Memory B cell (primary cell): ENCODE measurements at places on chromosomes 1 and 21.

- H3K27ac ChIP-seq = no peak overlapping the region
- peaks cover 9% of the 10 kb centered on the region for H3K27me3 ChIP-seq
- no peak overlapping the region for H3K4me3 ChIP-seq
- H3K4me1 ChIP-seq = peaks cover 6% of the 10 kb centered on the region
These were observed 9.8 kb downstream of the CACNA1E start for GRCh38 chr1:181493166-181493565.

GRCh38 chr1:81155131-81155530 is 645.6 kb upstream of the ADGRL2 start:
- H3K27ac ChIP-seq = no peak overlapping the region
- H3K4me1 ChIP-seq = no peaks in the 10 kb centered on the region
- no peaks in the 10 kb centered on the region for H3K27me3 ChIP-seq
- no peak overlapping the region for H3K4me3 ChIP-seq
- H3K36me3 ChIP-seq = no peaks in the 10 kb centered on the region
- DNase-seq = no peak

- H3K27me3 ChIP-seq = peaks cover 1% of the 10 kb centered on the region
- H3K27ac ChIP-seq = peak overlapping the region; percentile 54
- H3K4me1 ChIP-seq = peaks cover 15% of the 10 kb centered on the region
- peak overlapping the region; percentile 64 for H3K4me3 ChIP-seq
- H3K36me3 ChIP-seq = no peaks in the 10 kb centered on the region
- peak; percentile 85 for DNase-seq
These were observed 20.4 kb upstream of the TARBP1 start for GRCh38 chr1:234499119-234499942.

DNA sequence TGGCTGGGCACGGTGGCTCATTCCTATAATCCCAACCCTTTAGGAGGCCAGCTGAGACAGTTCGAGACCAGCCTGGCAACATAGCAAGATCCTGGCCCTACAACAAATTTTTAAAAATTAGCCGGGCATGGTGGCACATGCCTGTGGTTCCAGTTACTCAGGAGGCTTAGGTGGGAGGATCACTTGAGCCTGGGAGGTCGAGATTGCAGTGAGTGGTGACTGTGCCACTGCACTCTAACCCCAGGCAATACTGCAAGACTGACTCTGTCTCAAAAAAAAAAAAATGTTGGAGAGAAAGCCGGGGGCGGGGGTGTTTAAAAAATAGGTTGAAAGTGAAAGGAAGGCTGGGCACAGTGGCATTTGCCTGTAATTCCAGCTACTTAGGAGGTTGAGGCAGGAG is 16.5 kb downstream of the CLDN19 start:
- DNase-seq = no peak
- peaks cover 2% of the 10 kb centered on the region for H3K36me3 ChIP-seq

DNA sequence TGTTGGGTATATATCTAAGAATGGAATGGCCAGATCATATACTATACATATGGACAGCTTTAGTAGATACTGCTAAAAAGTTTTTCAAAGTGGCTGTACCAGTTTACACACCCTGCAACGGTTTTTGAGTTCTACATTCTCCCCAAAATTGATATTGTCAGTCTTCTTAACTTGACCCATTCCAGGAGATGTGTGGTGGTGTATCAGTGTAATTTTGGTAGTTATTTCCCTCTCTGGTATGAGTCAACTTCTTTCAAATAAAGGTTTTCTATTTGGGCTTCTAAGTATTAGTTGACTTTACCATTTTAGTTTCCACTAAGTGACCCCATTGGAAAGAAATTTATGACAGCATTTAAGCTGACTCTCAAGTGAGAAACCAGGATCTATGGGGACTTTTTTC is 29.2 kb downstream of the INKA2 start:
- H3K36me3 ChIP-seq = peaks cover 10% of the 10 kb centered on the region
- no peak overlapping the region for H3K4me3 ChIP-seq
- H3K4me1 ChIP-seq = no peaks in the 10 kb centered on the region

DNA sequence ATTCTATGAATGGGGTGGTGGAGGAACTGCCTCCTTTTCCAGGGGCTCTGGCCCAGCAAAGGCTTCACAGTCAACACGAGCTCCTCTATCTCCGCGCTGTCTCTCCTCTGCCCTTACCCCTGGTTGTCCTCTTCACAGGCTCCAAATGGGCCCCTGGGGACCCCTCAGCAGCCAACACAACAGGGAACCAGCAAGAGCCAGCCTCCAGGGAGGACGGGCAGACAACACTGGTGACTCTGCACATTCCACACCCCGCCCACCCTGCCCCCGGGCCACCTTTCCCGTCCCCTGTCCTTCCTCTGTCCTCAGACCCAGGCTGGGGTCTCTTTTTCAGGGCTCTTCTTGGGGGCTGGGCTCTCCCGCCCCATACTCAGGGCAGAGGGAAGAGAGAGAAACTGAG is 17.5 kb upstream of the ETV3 start:
- no peak for DNase-seq
- H3K27ac ChIP-seq = no peak overlapping the region
- H3K36me3 ChIP-seq = no peaks in the 10 kb centered on the region
- H3K4me1 ChIP-seq = peaks cover 4% of the 10 kb centered on the region
- H3K27me3 ChIP-seq = peaks cover 22% of the 10 kb centered on the region

- DNase-seq = peak; percentile 28
- peaks cover 10% of the 10 kb centered on the region for H3K4me1 ChIP-seq
- no peaks in the 10 kb centered on the region for H3K27me3 ChIP-seq
These were observed 639 bp upstream of the DNAJB4 start for GRCh38 chr1:78003882-78004718.

- H3K4me3 ChIP-seq = no peak overlapping the region
- H3K4me1 ChIP-seq = peaks cover 14% of the 10 kb centered on the region
- H3K27me3 ChIP-seq = no peaks in the 10 kb centered on the region
- no peak overlapping the region for H3K27ac ChIP-seq
- no peak for DNase-seq
- H3K36me3 ChIP-seq = no peaks in the 10 kb centered on the region
These were observed 241.8 kb upstream of the IRF2BP2 start for GRCh38 chr1:234851450-234852438.

GRCh38 chr1:241612533-241613477 is 27.4 kb downstream of the CHML start:
- peaks cover 18% of the 10 kb centered on the region for H3K4me1 ChIP-seq
- no peaks in the 10 kb centered on the region for H3K27me3 ChIP-seq
- H3K4me3 ChIP-seq = no peak overlapping the region
- no peak overlapping the region for H3K27ac ChIP-seq
- peaks cover 5% of the 10 kb centered on the region for H3K36me3 ChIP-seq

GRCh38 chr1:5662744-5663126 is 329.5 kb downstream of the NPHP4 start:
- peaks cover 9% of the 10 kb centered on the region for H3K27me3 ChIP-seq
- no peaks in the 10 kb centered on the region for H3K4me1 ChIP-seq
- DNase-seq = no peak

- H3K4me1 ChIP-seq = peaks cover 41% of the 10 kb centered on the region
- no peak for DNase-seq
These were observed 55.2 kb downstream of the PUM1 start for GRCh38 chr1:31010086-31010989.

- no peak overlapping the region for H3K27ac ChIP-seq
- no peak for DNase-seq
- H3K27me3 ChIP-seq = no peaks in the 10 kb centered on the region
- no peak overlapping the region for H3K4me3 ChIP-seq
- peaks cover 18% of the 10 kb centered on the region for H3K36me3 ChIP-seq
- H3K4me1 ChIP-seq = peaks cover 6% of the 10 kb centered on the region
These were observed 201.7 kb downstream of the FGGY start for GRCh38 chr1:59498640-59499039.

- no peak overlapping the region for H3K27ac ChIP-seq
- H3K36me3 ChIP-seq = peaks cover 21% of the 10 kb centered on the region
- no peak overlapping the region for H3K4me3 ChIP-seq
- no peak for DNase-seq
- no peaks in the 10 kb centered on the region for H3K27me3 ChIP-seq
- peaks cover 11% of the 10 kb centered on the region for H3K4me1 ChIP-seq
These were observed 91.0 kb downstream of the OLFML2B start for GRCh38 chr1:161932668-161933067.

- no peak overlapping the region for H3K27ac ChIP-seq
- no peaks in the 10 kb centered on the region for H3K27me3 ChIP-seq
- no peaks in the 10 kb centered on the region for H3K4me1 ChIP-seq
- no peaks in the 10 kb centered on the region for H3K36me3 ChIP-seq
- no peak for DNase-seq
These were observed 93.2 kb upstream of the KCNK2 start for GRCh38 chr1:214989341-214989740.

GRCh38 chr1:1752636-1753606 is 25.3 kb downstream of the NADK start:
- H3K27me3 ChIP-seq = no peaks in the 10 kb centered on the region
- no peak overlapping the region for H3K4me3 ChIP-seq
- no peak for DNase-seq
- H3K36me3 ChIP-seq = peaks cover 7% of the 10 kb centered on the region
- H3K27ac ChIP-seq = no peak overlapping the region

GRCh38 chr1:74530892-74531291 is 18.5 kb upstream of the LRRC53 start:
- no peaks in the 10 kb centered on the region for H3K4me1 ChIP-seq
- no peak for DNase-seq
- no peaks in the 10 kb centered on the region for H3K36me3 ChIP-seq
- H3K27ac ChIP-seq = no peak overlapping the region
- H3K4me3 ChIP-seq = no peak overlapping the region

DNA sequence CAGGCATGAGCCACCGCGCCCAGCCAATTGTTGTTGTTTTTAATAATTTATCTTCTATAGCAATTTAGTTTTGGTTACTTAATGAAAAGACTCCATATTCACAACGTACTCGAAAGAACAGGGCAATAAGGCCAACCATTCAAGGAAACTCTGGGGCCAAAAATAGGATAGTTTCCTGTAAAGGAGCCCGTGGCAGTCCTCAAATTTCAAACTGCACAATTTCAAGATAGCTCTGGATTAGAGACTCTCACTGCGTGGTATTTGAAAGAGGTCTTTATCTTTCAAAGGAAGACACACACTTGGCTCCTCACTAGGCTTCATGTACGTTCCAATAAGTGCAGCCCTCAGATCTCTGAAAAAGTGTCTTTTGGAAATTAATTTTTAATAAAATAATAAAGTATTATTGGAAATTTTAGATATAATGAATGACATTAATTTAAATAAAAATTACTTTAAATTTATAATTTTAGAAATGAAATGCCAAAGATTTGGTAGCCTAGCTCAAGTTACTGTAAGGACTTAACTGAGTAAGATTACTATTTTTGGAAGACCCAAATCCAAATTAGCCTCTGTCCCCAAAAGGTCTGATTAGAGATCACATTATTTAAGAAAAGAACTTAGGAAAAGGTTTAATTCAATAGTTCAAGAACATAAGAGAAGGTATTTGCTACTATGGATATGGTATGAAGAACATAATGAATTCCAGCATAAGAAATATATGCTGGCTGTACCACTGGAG is 22.7 kb upstream of the DONSON start:
- peaks cover 6% of the 10 kb centered on the region for H3K4me1 ChIP-seq
- no peak overlapping the region for H3K4me3 ChIP-seq
- peaks cover 8% of the 10 kb centered on the region for H3K36me3 ChIP-seq
- no peaks in the 10 kb centered on the region for H3K27me3 ChIP-seq

GRCh38 chr1:207346513-207346912 is 25.0 kb downstream of the CD55 start:
- peaks cover 76% of the 10 kb centered on the region for H3K36me3 ChIP-seq
- no peak overlapping the region for H3K4me3 ChIP-seq
- no peak for DNase-seq
- peak overlapping the region; percentile 62 for H3K27ac ChIP-seq

GRCh38 chr1:226363801-226364513 is 43.9 kb downstream of the PARP1 start:
- DNase-seq = no peak
- no peak overlapping the region for H3K4me3 ChIP-seq
- peak overlapping the region; percentile 55 for H3K27ac ChIP-seq
- H3K27me3 ChIP-seq = no peaks in the 10 kb centered on the region
- peaks cover 8% of the 10 kb centered on the region for H3K4me1 ChIP-seq
- peaks cover 38% of the 10 kb centered on the region for H3K36me3 ChIP-seq
